ENCODE measurements at places on chromosomes 7 and 10. TPM values are rescaled to one million over a fixed set of nuclear protein-coding genes. Genes with fewer than 3 reads are reported as not detected.
A peak's percentile ranks its signal among the peaks of the same experiment; 100 is the strongest.

The GCK gene
- total RNA-seq = 1.7 TPM

The PPP2R2D gene
- total RNA-seq = 49.4 TPM

The AMZ1 gene
- total RNA-seq = 1.2 TPM

The AMPH gene
- total RNA-seq = 13.3 TPM

The PKD1L1 gene
- 0.49 TPM for total RNA-seq

The HECW1 gene
- total RNA-seq = 2.5 TPM

DNA sequence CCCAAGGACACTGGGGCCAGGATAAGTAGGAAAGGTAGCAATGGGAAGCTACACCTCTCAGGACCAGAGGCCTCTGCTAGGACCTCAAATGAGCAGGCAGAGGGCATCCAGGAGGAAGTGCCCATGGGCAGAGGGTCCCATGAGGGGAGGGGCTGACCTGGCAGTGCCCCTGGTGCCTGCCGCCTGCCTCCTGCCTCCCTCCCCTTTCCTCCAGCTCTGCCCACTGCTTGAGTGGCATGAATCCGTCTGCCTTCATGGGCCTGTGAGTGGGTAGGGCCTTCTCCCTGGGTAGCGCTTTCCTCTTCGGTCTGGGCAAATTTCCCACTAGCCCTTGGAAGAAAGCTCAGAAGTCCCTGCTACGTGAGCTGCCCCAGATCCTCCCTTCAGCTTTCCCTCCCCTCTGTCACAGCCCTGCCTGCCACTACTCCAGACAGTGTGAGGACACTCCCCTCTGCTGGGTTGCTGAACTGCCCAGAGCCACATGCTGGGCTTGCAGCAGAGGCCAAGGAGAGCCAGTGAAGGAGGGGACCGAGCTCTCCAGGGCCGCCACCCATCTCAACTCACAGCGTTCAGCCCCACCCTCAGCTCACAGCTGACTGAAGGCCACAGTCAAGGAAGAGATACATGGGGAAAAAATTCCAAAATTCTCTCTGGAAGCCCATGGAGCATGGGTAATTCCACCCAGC lies 141.4 kb downstream of the ARHGAP22 start:
- peak; percentile 86 for DNase-seq

DNA sequence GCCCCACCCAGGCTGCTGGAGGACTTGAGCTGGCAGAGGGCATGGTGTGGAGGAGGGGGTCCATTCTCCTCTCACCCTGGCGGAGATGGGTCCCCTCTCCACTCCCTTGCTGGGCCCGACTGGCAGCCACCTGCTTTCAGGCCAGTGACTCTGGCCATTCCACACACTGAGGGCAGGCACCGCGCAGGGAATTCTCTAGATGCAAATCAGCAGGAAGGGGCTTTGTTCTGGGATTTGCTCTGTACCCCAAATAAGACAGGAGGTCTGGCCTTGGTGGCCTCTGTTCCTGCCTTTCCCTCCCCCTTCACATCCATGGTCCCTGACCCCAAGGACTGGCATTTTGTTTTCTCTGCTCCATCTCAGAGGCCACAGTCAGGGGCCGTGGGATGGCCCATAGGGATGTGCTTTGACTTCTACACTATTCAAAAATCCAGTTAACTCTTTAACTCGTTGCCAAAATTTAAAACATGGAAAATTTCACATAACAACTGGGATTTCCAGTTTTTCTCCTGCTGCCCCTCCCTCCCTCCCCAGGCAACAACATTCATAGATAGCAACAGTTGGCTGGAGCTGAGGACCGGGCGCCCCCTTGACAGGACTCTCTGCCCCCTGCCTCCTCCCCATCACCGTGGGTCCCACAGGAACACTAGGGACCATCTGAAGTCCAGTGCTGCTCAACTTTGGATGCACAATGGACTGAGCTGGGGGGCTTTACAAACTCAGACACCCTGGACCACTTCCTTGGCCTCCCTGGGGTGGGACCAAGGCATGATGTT lies 33.9 kb downstream of the PPIF start:
- peak; percentile 88 for DNase-seq

GRCh38 chr7:2979201-2979631 lies 64.5 kb downstream of the CARD11 start:
- no peak for DNase-seq

DNA sequence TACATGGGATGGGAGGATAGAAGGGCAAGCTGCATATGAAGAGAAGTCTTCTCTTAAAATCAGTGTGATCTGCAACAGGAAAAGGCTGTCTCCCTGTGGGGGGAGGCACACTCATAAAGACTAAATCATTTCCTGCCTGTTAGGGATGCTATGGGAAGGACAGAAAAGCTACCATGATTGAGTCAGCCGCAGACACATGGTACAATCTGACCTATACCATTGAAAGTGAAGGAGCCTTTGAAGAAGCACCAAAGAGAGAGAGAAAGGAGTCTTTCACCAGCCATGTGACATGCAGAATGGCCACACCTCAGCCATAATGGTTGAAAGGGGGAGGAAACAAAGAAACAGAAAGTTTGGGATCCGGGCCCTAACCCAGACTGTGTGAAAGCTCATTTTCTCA lies 29.1 kb downstream of the NUDCD3 start:
- DNase-seq = no peak

DNA sequence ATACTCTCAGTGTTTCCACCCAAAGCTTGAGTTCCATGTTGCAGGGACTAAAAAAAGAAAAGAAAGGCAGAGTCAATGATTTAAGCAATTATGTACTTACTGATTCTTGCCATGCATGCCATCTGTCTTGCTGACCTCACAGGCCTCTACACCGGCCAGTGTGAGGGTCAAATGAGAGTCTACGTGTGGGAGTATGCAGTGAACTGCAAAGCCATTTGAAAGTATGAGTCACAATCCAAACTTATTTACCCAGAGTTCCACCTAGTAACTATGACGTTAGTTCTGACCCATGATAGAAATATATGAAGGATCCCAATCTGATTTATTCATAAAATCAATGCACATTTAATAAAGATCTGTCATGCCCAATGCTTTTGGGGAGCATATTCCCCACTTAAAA lies 26.5 kb downstream of the PDE1C start:
- no peak for DNase-seq

DNA sequence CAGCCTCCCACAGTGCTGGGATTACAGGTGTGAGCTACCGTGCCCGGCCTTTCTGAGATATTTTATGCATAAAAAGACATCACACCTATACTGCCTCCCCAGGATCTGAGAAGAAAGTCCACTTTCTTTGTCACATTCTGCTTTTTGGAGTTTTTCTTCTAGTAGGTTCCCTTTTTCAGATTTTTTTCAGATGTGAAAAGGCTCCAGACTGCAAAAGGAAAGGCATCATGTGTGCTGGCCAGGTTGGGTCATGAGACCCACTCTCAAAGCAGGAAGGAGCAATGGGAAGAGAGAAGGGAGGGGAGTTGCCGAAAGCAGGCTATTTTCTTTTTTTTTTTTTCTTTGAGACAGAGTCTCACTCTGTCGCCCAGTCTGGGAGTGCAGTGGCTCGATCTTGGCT lies 10.8 kb downstream of the BLVRA start:
- DNase-seq = no peak

DNA sequence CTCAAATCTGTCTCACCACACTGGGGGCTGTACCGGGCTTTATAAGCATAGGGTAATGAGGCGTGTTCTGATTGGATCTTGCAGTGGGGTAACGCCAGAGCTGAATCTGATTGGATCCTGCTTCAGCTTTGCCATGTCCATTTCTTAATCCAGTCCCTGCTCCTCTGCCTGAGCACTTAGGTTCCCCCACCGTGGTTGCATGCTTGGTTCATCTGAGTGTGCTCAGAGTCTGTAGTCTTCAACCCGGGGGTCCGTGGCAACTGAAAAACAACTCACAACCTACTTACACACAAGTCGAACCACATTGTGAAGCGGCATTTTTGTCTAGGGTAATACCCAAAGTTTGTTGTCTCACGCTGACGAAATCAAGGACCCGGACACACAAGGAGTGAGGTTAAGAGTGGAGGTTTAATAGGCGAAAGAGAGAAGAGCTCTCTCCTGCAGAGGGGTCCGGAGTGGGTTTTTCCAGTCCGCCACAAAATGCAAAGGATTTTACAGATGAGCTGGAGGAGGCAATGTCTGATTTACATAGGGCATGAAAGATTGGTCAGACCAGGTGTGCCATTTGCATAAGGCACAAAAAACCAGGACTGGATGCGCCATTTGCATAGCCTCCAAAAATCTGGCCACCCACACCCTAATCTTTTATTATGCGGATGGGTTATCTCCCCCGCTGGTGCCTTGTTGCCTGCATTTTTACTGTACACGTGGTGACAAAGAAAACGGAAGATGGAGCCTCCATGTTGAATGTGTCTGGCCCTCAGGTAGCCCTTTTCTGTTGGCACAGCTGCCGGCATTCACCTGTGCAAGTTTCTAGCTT lies 641.8 kb upstream of the FOXK1 start:
- DNase-seq = peak; percentile 52

GRCh38 chr10:27134371-27134770 lies 19.8 kb downstream of the YME1L1 start:
- no peak for DNase-seq

DNA sequence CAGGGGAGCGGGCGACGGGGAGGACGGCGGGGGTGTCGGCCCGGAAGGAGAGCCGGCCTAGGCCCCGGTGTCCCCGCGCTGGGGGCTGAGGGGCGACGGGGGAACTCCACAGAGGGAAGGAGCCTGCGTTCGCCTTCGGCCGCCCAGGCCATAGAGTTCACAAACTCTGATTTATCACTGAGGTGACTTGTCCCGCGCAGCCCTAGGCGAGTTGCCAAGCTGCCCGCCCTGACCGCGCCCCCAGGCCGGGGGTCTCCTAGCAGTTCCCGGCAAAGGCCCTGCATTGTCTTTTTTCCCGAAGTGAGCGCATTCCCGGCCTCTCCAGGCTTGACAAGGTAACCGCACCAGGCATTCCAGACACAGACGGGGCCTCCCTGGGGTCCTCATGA lies 2.9 kb upstream of the NKX6-2 start:
- no peak for DNase-seq

DNA sequence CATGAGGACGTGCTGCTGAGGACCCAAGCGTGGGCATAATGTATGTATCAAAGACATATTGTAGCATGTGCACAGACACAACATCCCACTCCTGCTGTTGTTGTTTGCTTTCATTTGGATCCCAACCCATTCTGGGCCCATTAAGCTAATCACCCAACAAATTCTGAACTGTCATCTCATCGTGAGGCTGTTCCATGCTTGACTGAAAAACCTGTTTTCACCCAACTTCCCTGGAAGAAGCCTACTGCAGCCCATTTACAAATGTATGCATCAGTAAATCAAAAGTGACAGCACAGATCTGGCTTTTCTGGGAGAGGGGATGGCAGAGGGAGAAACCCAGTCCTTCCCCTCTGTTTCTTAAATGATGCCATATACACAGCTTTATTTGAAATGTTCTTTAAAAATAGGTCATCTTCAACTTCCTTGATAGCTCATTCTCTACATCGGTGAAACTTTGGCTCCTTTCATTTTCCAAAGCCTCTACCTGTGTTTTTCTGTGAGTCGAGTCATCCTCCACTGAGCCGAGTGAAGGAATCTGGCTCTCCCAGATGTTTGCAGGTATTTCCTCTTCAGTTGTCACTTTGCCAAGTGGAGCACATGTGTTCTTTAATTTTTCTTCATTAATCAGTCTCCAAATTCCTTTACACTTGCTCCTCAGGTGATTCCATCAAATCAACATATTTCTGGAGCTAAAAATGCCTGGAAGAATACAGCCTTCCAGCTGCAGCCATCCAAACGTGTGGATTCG lies 151.8 kb downstream of the CHN2 start:
- DNase-seq = no peak

GRCh38 chr10:6617309-6618076 lies 37.4 kb upstream of the PRKCQ start:
- DNase-seq = no peak

GRCh38 chr7:141462958-141463357 lies 88.3 kb upstream of the AGK start:
- no peak for DNase-seq

- DNase-seq = peak; percentile 16
Measured at GRCh38 chr7:51228386-51228958, 88.1 kb downstream of the COBL start.

DNA sequence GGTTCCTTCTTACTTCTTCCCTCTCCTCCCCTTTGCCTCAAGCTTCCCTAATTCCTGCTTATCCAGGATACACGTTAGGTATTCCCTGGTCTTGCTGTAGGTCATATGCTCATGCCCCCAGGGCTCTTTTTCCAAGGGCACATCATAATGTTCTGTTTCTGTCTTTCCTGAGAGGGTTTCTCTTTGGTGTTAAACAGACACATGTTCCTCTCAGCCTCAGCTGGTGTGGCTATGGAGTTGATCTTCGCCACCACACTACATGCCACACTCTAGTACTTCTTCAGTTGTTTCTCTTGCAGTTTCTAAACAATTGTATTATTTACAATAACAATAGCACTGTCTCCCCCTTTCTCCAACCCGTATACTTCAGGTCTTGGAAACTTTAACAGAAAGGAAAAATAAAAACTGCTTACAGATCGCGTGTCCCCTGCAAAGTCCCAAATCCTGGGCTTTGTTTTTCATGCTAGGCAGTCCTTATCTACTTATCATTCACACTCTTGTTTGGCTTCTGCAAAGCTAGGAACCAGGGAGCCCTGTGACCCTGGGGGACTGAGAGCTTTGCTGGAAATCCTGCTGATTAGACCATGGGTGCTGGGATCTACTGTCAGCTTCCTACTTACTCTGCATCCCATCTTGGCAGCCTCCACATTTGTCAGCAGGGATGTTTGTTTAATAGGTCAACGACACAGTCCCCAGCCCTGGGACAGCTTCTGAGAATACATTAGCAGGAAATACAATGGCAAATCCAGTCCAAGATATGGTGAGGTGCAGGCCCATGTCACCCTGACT lies 193.9 kb upstream of the BMPER start:
- DNase-seq = no peak

GRCh38 chr10:107540981-107541380 lies 376.5 kb upstream of the SORCS1 start:
- DNase-seq = no peak

DNA sequence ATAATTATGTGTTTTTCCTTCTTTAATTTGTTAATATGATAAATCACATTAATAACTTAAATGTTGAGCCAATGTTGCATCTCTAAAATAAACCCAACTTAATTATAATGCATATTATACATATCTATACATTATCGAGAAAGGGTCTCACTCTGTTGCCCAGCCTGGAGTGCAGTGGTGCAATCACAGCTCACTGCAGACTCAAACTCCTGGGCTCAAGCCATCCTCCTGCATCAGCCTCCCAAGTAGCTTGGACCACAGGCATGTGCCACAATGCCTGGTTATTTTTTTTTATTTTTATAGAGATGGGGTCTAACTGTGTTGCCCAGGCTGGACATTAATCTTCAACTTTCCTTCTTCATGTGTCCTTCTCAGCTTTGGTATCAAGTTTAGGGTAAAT lies 98.9 kb downstream of the INHBA start:
- no peak for DNase-seq

- no peak for DNase-seq
Measured at GRCh38 chr7:74284781-74285259, 4.4 kb upstream of the CLIP2 start.
